ENCODE measurements at places on chromosomes 7 and 10.

DNA sequence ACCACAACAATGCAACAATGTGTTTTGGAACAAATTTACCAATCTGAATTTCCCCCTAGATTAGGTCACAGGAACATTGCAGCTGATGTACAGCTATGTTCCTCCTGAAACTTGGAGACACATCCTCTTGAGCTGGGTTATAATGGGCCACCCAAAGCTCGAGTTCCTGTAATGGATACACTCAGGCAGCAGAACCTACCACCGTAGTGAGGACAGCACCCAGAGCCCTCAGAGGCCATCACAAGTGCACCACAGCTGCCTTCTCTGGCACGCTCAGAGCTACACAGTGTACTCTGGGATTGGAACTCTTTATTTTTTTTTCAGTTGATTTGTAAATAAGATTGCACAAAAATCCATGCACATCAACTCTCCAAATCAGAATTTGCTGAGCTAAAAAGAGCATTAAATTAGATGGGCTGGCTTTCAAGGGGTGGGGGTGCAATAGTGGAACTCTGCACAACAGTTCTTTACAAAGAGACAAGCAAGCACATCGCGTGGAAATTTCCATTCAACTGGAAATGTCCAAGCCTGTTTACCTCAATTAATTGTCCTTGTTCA is 56.7 kb downstream of the EGFR start:
- no peak for DNase-seq

- DNase-seq = peak; percentile 26
These were observed 631 bp downstream of the HPS6 start for GRCh38 chr10:102065561-102066398.

DNA sequence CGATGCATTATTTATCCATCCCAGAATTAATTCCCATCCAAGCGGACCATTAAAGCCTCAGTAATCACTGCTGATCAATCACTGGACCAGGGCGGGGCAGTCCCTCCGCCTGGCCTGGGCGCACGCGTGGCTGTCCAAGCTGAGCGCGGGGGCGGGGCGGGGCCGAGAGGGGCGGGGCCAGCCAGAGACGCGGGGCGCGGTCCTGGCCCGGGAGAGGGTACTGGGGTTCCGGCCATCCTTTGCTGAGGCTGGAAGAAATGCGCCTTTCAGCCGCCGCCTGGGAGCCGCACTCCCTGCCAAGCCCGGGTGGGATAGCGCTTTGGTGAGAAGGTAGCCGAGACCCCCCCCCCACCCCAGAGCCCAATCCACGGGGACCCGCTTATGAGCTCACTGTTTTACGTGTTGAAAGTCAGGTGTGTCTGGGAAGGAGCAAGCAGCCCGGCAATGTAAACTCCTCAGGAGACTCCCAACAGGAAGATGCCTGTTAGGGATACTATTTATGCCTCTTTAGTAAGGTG is at the start of gene ARHGAP22:
Gene ARHGAP22, minus strand, starts transcription at position 83 of the 518 bp plus-strand sequence. CDS start 277 bp downstream, outside the sequence.
- DNase-seq = peak; percentile 8

- DNase-seq = no peak
These were observed 38.8 kb upstream of the SEPTIN7 start for GRCh38 chr7:35761871-35762677.

GRCh38 chr10:17001961-17002749 is 127.5 kb downstream of the CUBN start:
- DNase-seq = peak; percentile 24

DNA sequence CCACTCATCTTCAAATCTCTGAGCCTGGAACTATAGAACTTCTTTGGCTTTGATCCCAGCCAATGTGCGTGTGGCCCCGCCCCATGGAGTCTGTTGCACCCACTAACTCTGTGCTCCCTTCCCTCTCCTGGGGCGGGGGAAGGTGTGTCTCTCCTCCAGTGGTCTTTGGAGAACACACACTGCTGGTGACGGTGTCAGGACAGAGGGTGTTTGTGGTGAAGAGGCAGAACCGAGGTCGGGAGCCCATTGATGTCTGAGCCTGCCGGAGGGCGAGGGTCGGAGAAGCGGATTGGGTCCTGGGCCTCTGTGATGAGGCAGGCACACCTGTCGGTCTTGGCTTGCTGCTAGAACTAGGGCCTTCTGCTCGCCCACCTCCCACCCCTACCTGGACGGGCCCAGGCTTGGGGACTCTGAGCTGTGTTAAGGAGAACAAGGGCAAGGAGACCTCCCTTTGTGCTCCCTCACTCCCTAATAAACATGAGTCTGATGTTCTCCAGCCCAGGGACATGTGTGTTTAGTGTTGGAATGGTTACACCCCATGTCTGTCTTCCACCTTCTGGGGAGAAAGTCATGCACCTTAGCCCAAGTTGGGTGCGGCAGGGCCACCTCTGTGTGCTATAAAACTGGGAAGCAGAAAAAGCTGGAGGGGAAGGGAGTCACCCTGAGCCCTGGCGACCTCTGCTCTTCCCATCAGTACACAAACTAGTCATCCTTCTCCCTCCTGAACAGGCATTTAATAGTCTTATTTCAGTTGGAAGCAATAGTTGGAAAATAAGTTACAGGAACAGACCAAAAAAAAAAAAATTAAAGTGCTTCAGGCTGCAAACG is 4.6 kb downstream of the TRAPPC14 start:
- no peak for DNase-seq

- DNase-seq = no peak
These were observed 139.6 kb downstream of the PTPN20 start for GRCh38 chr10:47050618-47051455.

- DNase-seq = peak; percentile 89
These were observed 65.7 kb downstream of the VWA2 start for GRCh38 chr10:114304571-114305421.

DNA sequence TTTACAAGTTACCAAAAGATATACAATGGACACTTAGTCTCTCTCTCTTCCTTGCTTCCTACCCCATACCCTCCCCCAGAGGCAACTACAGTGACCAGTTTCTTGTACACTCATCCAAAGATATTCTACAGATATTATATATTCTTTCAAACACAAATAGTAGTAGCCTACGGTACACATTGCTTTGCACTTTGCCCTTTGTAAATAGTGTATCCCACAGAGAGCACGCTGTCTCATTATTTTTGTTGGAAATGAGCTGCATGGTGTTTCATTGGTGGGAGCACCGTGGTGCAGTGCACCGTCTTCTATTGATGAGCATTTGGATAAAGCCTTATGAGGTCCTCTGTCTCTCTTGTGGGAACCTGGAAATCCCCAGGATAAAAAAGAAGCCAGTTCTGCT is 24.2 kb downstream of the STRA8 start:
- DNase-seq = no peak

DNA sequence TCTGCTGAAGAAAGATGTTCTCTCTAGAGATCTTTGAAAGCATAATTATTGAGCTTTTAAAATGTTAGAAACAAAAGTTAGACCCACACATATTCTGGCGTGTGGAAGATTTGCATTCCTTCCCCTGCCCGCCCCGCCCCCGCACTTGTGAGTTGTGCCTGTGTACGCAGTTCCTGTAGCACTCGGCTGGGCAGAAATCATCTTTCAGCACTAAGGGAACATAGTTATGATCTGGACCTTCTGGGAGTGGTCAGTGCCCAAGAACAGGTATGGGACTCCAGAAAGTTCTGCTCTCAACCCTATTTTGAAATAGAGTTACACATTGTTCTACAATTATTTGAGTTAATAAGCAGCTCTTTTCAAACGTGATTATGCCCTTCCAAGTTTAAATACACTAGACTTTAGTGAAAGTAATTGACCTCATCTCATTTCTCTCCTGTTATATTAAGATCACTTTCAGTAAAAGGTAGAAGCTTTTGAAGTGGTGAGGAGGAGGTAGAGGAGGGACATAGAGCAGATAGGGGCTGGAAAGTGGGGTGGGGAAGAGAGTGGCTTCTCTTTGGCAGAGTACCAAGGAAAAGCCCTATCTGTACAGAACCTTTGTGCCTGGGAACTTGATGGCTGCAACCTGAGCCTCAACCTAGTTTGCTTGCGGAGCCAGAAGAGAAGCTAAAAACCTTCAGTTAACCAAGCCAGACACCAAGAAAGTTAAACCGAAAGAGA is 5.7 kb downstream of the BLVRA start:
- DNase-seq = peak; percentile 61
